ENCODE measurements at places on chromosomes 6 and 20.

GRCh38 chr6:39029156-39030011 lies 19.2 kb upstream of the GLP1R start:
- DNase-seq: peak; percentile 6

GRCh38 chr20:22826306-22827230 lies 208.5 kb upstream of the SSTR4 start:
- no peak for DNase-seq

GRCh38 chr20:23150304-23151007 lies 64.3 kb upstream of the CD93 start:
- no peak for DNase-seq

- DNase-seq: peak; percentile 30
Observed at GRCh38 chr6:52415917-52416628, 4.1 kb upstream of the EFHC1 start.

- no peak for DNase-seq
Observed at GRCh38 chr6:36783603-36784375, 55.5 kb downstream of the CPNE5 start.

- DNase-seq: no peak
Observed at GRCh38 chr20:20251317-20251716, 116.6 kb upstream of the INSM1 start.

DNA sequence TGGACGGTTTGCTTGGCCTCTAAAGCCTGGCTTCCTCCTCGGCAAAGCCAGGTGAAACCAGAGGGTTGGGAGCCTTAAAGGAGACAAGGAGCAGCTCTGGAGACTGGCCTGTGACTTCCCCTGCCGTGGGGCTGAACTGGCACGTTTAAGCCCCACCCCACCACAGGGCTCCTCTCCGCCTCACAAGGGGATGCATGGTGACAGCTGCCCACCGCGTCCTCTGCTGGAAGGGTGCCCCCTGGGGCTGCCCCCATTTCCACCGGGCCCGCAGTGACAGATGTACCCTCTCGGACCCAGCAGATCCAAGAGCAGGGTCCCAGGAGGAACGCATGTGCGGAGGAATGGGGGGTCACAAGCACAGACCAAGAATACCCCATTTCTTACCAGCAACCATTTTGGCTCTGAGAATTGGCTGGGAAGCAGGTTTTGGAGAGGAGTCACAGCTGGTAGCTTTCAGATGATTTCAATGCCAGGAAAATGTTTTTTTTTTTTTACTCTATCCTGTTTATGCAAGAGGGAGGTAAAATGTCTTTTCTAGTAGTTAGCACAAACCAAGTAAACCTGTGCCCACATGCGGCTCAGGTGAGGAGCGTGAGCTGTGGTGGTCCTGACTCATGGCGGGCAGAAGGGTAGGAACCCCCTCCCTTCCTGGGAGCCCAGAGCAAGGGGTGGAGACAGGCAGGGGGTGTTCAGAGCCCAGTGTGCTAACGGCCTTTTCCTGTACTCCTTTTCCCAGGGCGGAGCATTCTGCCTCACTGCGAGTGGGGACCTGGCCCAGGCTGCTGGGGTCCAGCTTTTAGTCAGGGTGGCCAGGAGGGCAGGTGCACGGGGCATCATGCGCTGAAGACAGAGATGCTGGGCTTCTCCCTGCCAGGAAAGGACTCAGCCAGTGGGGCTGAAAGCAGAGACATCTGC lies 33.0 kb downstream of the FRMD1 start:
- no peak for DNase-seq

DNA sequence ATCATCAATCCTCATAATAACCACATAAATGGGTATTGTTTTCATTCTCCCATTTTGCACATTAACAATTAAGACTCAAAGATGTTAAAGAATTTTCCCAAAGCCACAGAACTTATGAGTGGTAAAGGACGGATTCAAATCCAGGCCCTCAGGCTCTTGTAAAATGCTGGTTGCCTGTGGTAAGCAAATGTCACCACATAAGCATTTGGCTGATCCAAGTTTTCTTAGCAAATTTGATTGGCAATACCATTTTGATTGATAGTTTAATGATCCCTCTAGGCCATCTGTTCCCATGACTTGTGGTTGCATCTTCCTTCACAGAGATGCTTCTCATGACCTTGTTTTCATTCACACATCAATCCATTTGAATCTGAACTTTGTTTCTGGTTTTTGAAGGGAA lies 252.0 kb upstream of the RIN2 start:
- DNase-seq: no peak

GRCh38 chr6:155062866-155063341 lies 67.8 kb downstream of the TIAM2 start:
- peak; percentile 61 for DNase-seq

- DNase-seq: no peak
Observed at GRCh38 chr20:60113771-60114170, 155.5 kb downstream of the CDH26 start.

GRCh38 chr20:16230402-16230801 lies 342.8 kb downstream of the KIF16B start:
- no peak for DNase-seq

GRCh38 chr6:154234019-154234772 lies 122.4 kb downstream of the IPCEF1 start:
- DNase-seq: no peak

GRCh38 chr20:1185790-1186334 lies 1.1 kb upstream of the TMEM74B start:
- DNase-seq: peak; percentile 33

DNA sequence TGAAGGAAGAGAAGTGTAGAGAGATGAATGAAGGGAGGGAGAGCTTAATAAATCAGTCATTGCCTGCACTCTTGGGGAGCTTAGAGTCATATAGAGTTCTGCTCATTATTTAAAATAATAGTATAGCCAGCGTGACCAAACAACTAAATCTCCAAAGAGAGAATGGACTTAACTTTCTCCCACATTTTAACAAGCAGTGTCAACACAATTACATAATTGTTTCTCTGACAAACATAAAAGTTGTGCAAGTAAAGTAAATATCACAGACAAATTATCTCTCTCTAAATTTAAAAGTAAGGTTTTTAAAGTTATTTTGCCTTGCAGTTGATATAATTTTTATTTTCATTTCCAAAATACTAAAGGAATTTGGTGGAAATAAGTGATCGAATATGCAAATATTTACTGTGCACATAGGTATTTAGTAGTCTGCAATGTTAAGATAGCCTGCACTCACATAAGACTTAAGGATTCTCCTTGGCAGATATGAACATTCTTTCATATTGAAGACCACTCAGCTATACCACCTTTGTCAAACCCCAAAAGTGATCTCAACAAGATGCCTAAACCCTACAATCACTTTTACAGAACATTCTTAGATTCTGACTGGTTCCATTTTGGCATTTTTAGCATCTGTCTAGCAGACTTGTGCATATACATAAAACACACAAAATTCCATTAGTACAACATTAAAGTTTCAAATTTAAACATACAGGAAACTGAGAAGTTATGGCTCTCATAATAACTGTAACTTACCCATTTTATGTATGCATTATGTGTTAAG lies 67.7 kb downstream of the KIF6 start:
- no peak for DNase-seq

GRCh38 chr6:136526937-136527336 lies 23.3 kb downstream of the MAP7 start:
- DNase-seq: no peak

DNA sequence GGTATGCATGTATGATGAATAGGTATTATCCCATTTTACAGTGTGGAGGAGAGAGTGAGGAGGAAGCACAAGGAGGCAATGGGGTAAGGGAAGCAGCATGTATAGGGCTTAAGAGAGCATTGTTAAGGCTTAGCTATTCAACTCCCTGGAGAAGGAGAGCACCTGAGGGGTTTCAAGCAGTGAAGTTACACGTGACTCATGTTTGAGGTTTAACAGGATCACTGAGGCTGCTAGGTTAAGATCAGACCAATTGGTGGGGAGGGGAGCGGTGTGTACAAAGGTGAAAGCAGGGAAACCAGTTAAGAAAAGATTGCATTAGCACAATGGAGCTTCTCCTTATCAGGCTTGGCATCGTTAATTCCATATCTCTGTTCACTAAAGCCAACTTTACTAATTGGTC lies 64.4 kb upstream of the NHSL1 start:
- no peak for DNase-seq

DNA sequence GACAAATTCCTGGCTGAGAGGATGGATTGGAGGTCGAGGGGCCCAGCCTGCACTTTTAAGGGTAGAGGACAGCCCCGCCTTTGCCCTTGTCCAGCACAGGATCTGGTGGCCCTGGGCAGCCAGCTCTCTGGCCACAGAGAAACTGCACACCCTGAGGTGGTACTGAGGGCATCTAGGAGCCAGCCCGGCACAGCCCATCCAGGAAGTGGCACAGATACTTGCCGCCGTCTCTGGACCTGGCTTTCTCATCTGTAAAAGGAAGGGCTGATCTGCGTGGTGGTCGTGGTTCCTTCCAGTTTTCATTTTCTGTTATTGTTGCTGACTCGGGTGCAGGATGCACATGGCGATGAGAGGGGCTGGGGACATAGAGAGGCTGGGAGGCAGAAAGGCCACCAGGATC lies 16.0 kb upstream of the SLC22A7 start:
- DNase-seq: no peak

- DNase-seq: no peak
Observed at GRCh38 chr6:90154755-90155470, 141.7 kb downstream of the BACH2 start.

DNA sequence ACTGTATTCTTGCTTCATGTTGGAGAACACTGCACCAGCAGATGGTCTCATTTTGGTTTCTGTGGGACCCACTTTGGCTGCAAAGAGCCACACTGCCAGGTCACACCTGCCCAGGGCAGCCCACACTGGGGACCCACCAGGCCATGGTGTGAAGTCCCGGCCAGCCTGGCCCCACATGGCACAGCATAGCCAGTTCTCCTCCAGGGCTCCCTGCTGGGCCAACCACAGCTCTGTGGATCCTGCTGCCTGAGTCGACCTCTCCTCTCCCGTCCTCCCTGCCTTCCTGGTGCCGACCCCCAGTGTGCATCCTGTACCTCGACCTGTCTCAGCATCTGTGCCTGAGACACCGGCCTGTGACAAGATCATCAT lies 3.0 kb downstream of the ARFRP1 start:
- no peak for DNase-seq

GRCh38 chr20:7629880-7630279 lies 310.4 kb downstream of the HAO1 start:
- no peak for DNase-seq

DNA sequence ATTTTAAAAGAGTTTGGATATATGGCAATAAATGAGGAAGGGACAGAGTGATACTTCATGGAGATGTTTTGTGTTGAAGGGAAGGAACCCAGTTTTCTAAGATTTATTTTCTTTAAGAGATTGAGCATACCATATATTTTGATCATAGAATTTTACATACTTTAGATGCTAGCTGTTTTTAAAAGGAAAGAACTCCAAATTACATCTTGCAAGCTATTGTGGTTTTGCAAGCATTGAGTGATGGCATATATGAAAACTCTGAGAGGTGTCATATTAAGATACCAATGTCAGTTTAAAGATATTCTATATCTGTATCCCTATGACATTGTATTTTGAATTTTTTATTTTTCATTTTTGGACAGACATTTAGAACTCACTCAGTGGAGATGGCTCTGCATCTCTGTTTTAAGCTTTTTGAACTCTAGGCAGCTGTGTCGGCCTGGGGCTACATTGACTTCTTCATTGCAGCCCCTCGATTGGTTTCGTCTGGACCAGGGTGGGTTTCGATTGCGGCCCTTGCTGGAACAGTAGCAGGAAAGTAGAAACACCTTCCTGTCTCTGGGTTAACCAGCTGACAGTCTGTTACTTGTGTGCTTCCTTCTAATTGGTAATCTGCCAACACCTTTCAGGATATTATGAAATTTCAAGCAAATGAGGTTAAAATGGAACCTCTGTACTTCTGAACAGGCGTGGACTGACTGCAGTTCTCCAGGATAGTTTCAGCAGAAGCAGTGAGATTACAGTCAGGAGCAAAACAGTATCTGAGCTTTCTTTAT lies 14.0 kb downstream of the IGF2R start:
- no peak for DNase-seq

DNA sequence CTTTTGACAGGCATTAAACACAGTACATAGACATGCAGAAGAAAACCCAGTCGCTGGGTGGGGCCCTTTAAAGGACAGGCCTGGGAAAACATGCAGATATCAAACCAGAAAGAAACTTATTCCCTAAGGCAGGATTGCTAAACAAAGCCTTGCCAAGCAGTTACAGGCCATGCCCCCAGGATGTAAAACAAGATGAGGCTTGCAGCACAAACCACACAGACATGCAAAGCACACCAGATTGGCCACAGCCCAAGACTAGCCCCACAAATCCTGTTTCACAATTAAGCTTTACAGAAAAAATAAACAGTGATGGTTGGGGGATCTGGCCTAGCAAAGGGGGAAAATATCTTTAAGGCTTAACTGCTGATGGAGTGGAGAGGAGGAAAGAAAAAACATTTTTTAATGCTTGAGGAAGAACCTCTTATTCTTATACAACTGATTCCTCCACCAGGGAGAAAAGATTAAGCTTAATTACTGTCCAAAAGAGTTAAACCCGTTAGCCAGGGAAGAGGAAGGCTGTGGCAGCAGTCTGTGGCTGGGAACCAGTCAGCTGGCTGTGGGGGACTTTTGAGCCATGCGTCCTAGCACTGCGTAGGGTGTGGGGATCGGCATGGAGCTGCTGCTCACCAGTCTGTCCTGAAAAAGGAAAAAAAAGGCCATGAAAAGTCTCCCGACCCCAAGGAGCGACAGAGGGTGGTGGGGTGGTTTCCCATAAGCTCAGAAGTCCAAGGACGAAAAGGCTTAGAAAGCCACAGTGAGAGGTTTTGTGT lies 28.4 kb downstream of the COL19A1 start:
- DNase-seq: no peak

- peak; percentile 43 for DNase-seq
Observed at GRCh38 chr20:4161401-4162251, 146.3 kb upstream of the RNF24 start.

GRCh38 chr20:59705651-59706399 lies 101.5 kb downstream of the PHACTR3 start:
- no peak for DNase-seq

DNA sequence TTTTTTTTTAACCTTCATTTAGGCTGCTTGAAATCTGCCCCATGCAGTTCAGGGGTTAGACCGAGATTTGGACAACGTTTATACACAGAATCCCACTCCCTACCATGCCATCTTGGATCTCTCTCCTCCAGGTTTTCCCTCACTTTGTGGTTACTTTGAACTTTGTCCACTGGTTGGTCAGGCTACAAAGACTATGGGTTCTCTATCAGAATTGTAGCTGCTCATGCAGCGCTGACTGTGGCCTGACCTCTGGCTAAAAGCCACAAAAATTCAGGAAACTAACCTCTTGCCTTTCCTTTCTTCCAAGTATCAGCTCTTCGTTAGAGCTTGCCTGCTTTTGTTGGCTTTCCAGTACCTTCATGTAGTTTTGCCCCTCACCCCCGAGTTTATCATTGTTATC lies 44.9 kb upstream of the KCNG1 start:
- DNase-seq: no peak

DNA sequence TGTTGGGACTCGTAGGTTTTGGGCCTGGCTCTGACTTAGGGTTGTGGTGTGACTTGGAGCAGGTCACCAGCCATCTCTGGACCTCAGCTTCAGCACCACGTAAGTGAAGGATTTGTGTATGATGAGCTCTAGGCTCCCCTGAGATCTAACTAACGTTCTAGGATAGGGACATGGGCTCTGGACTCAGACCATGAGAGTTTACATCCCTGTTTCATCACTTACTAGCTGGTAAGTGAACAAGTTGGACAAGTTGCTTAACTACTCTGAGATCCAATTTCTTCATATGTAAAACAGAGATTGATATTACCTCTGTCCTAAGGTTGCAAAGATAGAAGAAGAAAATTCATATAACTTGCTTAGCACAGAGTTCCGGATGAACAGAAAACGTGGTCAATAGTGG lies 20.3 kb upstream of the PNPLA1 start:
- no peak for DNase-seq
